ENCODE measurements at places on chromosomes 3 and 15. TPM values are rescaled to one million over a fixed set of nuclear protein-coding genes. Genes with fewer than 3 reads are reported as not detected.

Gene NR1I2
- 0.98 TPM for total RNA-seq

Gene CADM2
- 6.9 TPM for total RNA-seq

Gene MUC20
- 24.3 TPM for total RNA-seq

Gene VEPH1
- total RNA-seq: 8.8 TPM

Gene NLGN1
- total RNA-seq: 6.9 TPM

DNA sequence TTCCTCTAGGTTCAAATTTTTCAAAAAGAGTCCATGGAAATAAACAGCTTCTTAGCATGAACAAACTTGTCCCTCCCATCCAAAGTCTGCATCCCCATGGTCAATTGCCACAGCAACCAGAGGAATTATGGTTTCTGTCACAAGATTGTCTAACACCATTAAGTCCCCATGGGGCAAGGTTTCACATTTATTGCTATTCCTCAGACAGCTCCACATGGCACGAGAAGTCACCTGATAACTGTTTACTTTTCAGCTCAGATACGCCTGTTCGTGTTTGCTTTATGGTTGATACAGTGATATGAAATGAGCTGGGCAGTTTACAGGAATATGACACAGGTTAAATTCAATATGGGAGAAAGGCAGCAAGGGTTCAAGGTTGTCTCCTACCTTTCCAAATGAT is 37.9 kb upstream of the MUC13 start:
- no peaks in the 10 kb centered on the region for H3K36me3 ChIP-seq
- no peak for DNase-seq
- H3K27me3 ChIP-seq: no peaks in the 10 kb centered on the region
- no peak overlapping the region for H3K27ac ChIP-seq

DNA sequence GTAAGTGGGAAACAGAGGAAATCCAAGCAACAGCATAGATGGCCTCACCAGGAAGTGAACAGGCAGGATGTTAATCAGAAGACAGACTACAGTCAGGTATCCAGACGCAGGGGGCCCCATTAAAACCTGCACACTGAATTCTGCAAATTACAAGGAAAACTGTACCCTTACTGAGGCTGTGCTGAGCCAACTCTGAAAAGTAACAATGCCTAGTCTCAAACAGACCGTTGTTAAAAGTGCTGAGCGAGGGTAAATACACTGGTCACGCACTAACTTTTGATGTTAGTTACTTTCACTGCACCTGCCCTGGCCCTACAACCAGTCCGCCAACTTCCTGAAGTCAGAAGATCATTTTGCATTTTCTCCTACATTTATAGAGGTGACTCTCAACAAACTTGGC is 1.0 kb downstream of the TAMM41 start:
- H3K27ac ChIP-seq: peak overlapping the region; percentile 70
- no peaks in the 10 kb centered on the region for H3K27me3 ChIP-seq
- no peak for DNase-seq
- no peaks in the 10 kb centered on the region for H3K36me3 ChIP-seq

GRCh38 chr3:109155828-109156227 is 19.3 kb downstream of the C3orf85 start:
- no peaks in the 10 kb centered on the region for H3K4me1 ChIP-seq
- H3K27ac ChIP-seq: no peak overlapping the region
- DNase-seq: no peak
- no peaks in the 10 kb centered on the region for H3K27me3 ChIP-seq
- no peaks in the 10 kb centered on the region for H3K36me3 ChIP-seq

DNA sequence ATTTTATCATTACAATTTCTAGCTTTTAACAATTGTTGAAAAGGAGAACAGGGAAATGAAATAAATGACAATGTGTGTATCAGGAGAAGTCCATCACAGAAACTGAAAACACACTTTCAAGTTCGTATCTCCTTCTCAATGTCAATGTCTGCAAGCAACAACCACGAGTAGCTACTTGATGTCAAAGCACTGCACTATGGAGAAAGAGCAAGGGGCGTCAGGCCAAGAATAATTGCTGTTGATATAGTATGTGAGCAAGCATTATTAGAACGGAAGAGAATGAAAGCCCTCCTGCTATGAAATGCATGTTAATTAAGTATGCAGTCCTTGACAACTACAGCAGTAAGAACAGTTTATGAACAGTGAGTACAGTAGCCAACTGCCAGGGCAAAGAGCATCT is 1250.1 kb downstream of the ZPLD1 start:
- H3K4me3 ChIP-seq: no peak overlapping the region
- no peaks in the 10 kb centered on the region for H3K36me3 ChIP-seq
- no peaks in the 10 kb centered on the region for H3K27me3 ChIP-seq
- DNase-seq: no peak
- no peaks in the 10 kb centered on the region for H3K4me1 ChIP-seq

- no peaks in the 10 kb centered on the region for H3K27me3 ChIP-seq
- H3K36me3 ChIP-seq: no peaks in the 10 kb centered on the region
- H3K27ac ChIP-seq: no peak overlapping the region
- H3K4me3 ChIP-seq: no peak overlapping the region
- H3K4me1 ChIP-seq: no peaks in the 10 kb centered on the region
- no peak for DNase-seq
These were observed 23.8 kb upstream of the PSMD6 start for GRCh38 chr3:64046996-64047594.

- DNase-seq: no peak
- no peaks in the 10 kb centered on the region for H3K36me3 ChIP-seq
- no peaks in the 10 kb centered on the region for H3K4me1 ChIP-seq
- H3K27ac ChIP-seq: peak overlapping the region; percentile 15
- H3K27me3 ChIP-seq: no peaks in the 10 kb centered on the region
These were observed 72.0 kb upstream of the HERC1 start for GRCh38 chr15:63905558-63906265.

DNA sequence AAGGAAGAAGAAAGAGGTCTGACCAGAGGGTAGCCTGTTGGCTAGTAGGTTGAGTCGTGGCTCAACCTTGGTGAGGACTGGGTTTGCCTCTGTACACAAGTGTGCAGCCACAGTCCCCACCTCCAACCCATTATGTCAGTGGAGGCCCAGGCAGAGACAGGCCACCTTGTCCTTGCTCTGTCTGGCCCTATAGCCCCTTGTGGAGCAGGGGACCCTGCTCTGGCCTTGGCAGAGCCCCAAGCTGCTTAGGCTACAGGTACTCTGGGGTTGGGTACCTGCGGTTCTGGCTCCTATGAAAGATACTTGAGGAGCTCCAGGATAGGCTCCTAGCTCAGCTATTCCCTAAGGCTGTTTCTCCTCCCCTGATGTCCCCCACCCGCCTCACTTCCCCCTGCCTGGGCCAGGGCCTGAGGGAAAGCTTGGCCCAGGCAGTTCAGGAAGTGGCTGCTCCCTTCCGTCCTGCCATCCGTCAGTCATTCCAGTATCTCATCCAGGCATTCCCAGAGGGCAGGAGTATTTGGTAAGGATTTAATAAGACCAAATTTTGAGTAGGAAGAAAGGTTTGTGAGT is 44.0 kb downstream of the FGD5 start:
- H3K4me1 ChIP-seq: no peaks in the 10 kb centered on the region
- H3K36me3 ChIP-seq: no peaks in the 10 kb centered on the region
- DNase-seq: no peak
- H3K27ac ChIP-seq: no peak overlapping the region

GRCh38 chr15:80061582-80061981 is 2.1 kb downstream of the ZFAND6 start:
- no peaks in the 10 kb centered on the region for H3K27me3 ChIP-seq
- no peaks in the 10 kb centered on the region for H3K36me3 ChIP-seq
- H3K27ac ChIP-seq: no peak overlapping the region
- no peak overlapping the region for H3K4me3 ChIP-seq

DNA sequence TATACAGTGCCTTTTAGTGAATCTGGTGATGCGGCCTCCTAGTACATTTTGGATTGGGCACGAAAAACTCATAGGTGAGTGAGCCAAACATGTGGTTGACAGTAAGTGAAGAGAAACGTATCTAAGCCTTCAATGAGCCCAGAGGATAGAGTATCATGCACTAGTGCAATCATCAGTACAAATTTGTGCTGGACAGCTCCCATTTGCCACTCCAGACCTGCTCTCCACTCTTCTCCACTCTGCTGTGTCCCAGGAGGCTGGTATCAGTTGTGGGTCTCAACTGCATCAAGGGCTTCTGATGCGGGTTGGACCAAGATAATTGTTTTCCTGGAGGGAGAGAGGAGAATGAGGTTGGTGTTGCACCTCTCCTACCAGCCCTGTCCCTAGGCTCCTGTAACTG is 9.1 kb upstream of the RASGRF1 start:
- H3K4me3 ChIP-seq: no peak overlapping the region
- H3K4me1 ChIP-seq: no peaks in the 10 kb centered on the region
- no peaks in the 10 kb centered on the region for H3K27me3 ChIP-seq

GRCh38 chr3:150372722-150373121 is 35.4 kb upstream of the TSC22D2 start:
- H3K27me3 ChIP-seq: no peaks in the 10 kb centered on the region
- H3K4me1 ChIP-seq: no peaks in the 10 kb centered on the region
- H3K4me3 ChIP-seq: no peak overlapping the region

DNA sequence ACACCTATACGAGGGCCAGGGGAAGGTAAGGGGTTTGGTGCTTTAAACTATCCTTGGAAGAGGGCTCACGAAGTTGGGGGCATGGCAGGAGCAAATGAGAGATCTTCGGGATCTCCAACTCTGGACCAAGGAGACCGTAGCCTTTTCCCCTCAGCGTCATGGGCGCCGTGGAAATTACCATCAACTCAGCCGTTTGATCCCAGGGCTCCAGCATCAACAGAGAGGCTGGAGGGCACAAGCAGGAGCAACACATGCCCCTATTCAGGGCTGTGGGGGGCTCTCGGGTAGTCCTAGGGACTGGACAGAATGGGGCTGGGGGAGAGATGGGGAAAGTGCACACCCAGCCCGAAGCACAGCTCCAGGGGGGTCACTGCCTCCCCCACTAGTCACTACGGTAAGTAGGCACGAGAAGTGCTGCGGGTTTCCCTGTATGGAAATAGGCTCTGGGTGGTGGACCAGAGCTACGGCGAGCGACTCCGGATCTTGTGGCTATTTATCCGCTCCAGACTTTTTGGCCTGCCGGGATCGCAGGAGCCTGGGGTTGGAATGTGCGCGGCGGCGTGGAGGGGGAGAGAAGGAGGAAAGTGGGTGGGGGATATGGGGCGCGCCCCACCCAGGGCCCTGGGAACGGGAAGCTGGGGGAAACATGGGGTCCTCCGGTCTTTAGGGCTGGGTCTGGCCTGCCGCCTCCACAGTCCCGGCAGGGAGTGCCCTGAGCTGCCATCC is 539 bp upstream of the LAMB2 start:
- H3K27me3 ChIP-seq: no peaks in the 10 kb centered on the region
- H3K36me3 ChIP-seq: no peaks in the 10 kb centered on the region
- H3K4me1 ChIP-seq: peaks cover 10% of the 10 kb centered on the region
- peak; percentile 78 for DNase-seq

GRCh38 chr3:4409971-4410573 is 57.0 kb downstream of the SUMF1 start:
- no peaks in the 10 kb centered on the region for H3K27me3 ChIP-seq
- no peak overlapping the region for H3K4me3 ChIP-seq
- no peaks in the 10 kb centered on the region for H3K36me3 ChIP-seq
- H3K27ac ChIP-seq: no peak overlapping the region
